ENCODE measurements at places on chromosomes 1 and 21. TPM values are rescaled to one million over a fixed set of nuclear protein-coding genes. Genes with fewer than 3 reads are reported as not detected.

DNA sequence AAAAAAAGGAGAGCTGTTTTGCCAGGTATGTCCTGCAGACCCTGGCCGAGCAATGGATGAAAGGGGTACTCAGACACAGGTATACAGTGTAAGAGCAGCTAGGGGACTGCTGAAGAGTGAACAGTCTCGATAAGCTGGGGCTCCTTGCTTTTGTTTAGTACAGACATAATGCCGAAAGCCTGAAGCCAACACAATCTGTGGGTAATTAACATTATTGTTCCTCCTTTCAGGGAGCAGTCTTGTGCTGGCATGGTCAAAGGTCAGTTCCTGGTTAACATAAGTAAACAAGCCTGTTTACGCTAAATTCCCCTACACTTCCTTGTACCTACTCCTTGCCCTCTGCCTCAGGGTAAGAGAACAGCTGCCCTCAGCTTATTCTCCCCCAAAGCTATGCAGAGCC is 272.3 kb upstream of the ST6GALNAC5 start:
- DNase-seq, result no peak

- DNase-seq, result no peak
These were observed 235.4 kb upstream of the ADAMTS5 start for GRCh38 chr21:27202301-27202700.

The KRTAP11-1 gene
- total RNA-seq, result not detected

GRCh38 chr1:56397409-56397808 is 182.0 kb downstream of the PLPP3 start:
- DNase-seq, result no peak

DNA sequence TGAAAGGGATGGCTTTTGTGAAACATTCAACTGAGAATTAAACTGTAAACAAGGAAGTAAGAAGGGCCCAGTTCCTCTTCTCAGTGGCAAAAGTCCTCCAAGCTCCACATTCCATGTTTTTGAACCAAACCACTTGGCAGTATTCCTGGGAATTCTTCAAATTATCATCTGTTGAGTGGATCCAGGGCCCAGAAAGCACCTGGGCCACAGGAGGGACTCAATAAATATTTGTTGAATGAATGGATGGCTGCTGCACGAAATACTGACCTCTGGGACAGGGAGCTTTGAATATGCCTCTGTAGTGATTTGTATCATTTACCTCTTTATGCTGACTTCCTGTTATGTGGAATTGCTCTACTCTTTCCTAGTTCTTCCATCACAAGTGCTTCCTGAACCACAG is 4.7 kb downstream of the SLC35F3 start:
- DNase-seq, result no peak

DNA sequence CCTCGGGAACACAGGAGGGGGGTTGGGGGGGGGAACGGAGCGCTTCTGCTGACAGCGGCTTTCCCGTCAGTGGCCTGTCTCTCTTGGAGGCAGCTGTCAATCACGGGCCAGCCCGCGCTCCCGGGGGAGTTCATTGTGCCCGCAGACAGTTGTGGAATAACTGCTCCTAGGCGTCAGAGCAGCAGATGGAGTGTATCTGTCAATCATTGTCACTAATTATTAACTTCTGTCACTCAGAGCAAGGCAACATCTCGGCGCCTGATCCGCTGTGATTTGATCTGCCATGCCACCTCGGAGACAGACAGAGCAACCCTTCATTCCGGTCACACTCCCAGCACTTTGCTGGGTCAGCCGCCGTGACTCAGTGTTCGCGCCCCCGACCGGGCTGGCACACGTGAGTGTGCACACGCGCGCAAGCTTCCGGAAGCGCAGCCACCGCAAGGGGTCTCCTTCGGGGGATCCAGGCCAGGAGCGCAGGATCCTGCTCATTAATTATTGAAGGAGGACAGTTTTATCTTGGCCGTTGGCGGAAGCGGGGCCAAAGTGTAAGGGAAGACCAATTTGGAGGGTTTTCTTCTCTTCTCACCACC is 75.8 kb downstream of the RRAGC start:
- no peak for DNase-seq

The KIAA0040 gene
- total RNA-seq, result 35.4 TPM

The LDLRAD2 gene
- total RNA-seq, result not detected

The CFAP107 gene
- not detected for total RNA-seq

The ESRRG gene
- not detected for total RNA-seq

The SLC22A15 gene
- 0.36 TPM for total RNA-seq

The CFHR1 gene
- total RNA-seq, result not detected

The RAB4A gene
- total RNA-seq, result 30.7 TPM

The CYP4X1 gene
- total RNA-seq, result not detected

DNA sequence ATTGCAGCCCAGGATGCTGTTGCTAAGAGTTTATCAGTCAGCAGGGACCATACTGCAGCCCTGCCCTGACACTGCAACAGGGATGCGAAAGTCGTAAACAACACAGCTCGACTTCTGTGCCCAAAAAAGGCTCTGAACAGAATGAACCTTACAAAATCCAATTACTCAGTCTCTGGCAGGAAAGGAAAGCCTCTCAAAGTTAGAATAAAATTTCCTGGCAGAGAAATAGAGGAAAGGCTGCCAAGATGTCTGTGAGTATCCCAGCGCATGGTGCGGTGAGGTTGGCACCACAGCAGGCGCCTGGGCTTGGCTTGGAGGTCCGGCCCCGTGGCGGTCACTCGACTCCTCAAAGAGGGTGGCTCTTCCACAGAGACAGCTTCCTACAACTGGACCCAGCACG is 185.8 kb downstream of the PCP4 start:
- no peak for DNase-seq

All from activated CD4-positive, alpha-beta T cell treated with anti-CD3 and anti-CD28 coated beads, Interleukin-2, amount 10 ng/mL, durations not matched to agents 24 days and 14 days (primary cell).